ENCODE measurements at places on chromosomes 5 and 9.

DNA sequence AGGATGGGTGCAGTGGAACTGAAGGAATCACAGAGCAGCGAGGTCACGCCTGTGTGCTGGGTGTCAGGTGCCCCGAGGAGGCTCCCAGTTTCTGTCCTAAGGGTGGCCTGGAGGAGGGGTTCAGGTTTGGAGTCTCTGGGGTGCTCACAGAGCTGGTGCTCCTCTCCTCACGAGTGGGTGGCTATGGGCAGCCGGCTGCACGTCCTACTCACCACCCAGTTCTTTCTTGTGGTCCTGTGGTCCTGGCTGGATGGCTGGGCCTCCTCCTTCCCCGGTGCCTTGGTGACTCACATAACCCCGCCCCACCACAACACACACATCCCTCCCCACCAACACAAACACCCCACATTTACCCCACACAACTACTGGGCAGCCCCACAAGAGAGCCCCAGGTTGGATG is 9.9 kb upstream of the PTGS1 start:
- DNase-seq: no peak

DNA sequence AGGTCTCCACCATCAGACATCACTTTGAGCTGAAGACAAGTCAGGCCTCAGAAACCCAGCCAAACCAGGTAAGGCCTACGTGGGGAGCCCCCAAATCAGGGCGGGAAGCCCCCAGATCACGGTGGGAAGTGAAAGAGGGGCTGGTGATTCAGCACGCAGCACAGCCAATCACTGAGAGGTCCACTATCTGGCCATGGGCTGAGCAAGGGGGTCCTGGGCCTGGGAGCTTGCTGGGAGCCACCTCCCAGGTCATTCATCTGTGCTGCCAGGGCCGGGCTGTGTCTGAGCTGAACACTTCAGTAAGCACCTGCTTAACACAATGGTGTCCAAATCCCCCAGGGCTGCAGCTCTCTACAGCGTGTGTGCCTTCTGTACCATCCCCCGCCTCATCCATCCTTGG is 15.5 kb downstream of the MED10 start:
- no peak for DNase-seq

GRCh38 chr5:174688441-174689354 is 35.7 kb upstream of the MSX2 start:
- DNase-seq: no peak

- DNase-seq: no peak
Measured at GRCh38 chr9:5783982-5784381, 48.9 kb downstream of the ERMP1 start.

GRCh38 chr5:126124706-126125345 is 298.4 kb upstream of the GRAMD2B start:
- DNase-seq: no peak

DNA sequence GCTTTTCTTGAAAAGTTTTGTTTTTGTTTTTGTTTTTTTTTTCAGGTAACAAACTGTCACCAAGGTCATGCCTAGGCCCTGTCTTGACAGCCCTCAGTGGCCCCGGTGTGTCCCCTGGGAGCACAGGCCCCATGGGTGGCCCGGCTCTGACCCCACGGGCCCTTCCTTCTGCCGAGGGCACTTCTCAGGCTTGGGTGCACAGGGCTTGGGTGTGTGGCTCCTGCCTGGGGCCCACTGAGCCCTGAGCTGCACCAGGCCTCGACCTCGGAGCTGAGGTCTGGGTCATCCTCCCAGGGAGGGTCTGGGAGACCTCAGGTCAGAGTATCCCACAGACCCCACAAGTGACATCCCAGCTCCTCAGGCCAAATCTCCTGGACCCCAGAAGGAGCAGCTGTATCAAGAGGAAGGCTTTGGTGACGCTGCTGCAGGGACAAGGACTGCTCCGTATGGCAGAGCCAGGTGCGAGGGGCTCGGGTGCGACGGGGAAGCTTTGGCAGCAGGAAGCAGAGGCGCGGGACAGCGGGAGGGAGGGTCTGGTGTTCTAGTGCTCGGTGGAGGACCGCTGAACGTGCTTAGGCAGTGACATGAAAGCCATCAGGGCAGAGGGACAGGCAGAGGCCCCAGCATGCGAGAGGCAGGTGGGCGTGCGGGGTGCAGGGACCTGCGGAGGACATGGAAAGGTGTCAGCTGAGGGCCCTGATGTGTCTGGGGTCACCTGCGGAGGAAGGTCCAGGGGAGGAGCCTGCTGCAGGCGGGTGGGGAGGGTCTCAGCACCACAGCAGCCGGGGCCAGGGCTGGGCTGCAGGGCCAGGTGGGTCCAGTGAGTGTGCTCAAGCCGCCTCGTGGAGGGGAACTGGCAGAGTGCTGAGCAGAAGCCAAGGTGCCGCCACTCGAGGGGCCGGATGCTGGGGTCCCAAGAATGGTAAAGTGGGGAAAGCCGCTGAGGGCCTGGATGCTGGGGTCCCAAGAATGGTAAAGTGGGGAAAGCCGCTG is 18.4 kb upstream of the SLC9A3 start:
- no peak for DNase-seq

DNA sequence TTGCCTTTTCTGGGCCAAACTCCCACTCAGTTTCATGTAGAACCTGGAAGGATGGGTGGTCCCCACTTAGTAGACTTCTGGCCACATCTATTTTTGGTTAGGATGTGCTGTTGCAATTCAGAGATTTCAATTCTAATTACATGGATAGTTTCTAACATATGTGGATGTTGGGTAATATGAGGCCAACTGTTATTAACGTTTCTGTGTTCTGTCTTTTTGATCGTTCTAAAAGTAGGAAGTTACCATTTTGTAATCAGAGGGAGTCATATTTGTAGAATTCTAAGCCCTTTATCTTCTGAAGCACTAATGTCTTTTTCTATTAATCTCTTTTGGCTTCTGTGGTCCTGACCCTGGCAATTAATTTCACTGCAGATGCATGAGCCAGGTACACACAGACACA is 141.6 kb upstream of the SPEF2 start:
- no peak for DNase-seq

DNA sequence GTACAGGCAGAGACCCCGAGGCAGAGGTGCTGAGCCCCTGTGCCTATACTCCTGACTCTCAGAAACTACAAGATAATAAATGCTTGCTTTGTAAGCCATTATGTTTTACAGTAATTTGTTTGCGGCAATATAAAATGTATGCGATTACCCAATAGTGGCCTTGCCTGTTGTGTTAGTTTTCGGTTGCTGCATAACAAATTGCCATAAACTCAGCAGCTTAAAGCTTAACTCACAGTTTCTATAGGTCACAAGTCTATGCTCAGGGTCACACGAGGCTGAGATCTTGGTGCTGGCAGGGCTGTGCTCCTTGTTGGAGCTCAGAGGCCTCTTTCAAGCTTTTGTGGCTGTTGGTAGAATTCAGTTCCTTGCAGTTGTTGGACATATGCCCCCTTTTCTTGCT is 114.8 kb downstream of the COL23A1 start:
- no peak for DNase-seq

GRCh38 chr9:116574027-116574679 is 113.0 kb upstream of the TRIM32 start:
- DNase-seq: no peak

DNA sequence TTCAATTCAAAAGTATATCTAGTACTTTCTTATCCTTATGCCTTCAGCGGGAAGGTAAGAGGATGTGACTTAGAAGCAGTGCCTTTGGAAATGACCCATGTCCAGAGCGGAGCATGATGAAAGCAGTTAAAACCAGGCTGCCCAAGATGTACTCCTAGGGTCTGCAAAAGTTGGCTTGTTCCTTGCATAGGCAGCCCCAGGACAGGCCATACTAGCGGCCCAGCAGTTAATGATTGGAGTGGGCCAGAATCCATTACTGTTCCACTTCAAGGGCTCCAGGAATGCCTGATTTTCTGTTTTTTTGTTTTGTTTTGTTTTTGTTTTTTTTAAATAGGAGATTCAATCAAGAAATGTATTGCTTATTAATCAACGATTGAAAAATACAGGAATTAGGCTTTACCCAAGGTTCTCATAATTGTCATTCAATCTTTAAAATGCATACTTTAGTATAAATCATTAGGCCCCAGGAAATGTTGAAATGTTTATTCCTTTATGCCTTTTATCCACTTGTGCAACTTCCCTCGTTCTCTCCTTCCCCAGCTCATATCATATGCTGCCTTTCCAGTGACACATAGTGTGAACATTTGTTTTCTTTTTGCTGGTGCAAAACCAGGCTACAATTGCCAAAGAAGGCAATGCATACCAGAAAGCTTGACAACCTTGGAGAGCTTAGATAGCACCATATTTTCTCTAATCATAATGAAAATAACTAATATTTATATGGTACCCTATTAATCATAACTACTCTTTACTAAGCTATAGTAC is 190.8 kb downstream of the ARHGEF28 start:
- no peak for DNase-seq

DNA sequence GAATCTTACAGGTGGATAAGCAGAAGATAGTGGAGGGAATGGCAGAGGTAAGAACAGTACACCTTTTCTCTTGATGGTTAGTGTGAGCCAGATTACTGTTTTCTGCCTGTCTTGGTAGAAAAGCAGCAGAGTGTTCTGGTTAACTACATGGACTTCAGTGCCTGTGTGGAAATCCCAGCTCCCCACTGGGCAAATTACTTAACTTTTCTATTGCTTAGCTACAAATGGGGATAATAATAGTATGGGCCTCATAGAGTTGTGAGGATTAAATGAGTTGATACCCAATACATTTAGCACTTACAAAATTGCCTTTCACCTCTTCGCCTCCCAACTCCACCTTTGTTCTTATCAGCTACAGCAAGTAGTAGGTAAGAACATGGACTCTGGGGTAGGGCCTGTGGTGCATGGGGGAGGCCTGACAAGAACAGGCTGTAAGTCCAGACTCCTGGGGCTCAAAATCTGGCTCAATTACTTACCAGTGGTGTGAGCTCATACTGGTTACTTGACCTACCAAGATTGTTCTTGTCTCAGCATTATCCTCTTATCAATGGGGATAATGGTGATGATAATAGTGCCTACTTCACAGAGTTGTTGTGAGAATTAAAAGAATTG is 125.1 kb downstream of the LIFR start:
- DNase-seq: no peak

DNA sequence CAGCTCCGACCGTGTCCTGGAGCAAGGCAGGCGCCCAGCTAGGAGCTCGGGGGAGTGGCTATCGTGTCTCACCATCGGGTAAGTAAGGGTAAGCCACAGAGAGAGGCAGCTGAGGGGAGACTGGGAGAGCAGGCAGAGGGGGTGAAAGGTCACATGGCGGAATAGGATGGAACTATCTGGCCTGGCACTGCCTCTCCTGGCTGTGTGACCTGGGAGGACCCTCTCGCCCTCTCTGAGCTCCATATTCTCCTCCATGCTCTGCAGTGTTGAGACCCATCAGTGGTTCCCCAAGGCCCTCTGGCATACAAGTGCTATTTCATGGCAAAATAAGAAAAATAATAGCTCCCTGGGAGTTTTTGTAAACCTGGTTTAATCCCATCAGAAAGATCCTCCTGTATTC is 43.9 kb upstream of the ASS1 start:
- no peak for DNase-seq

- no peak for DNase-seq
Measured at GRCh38 chr9:20570756-20571155, 51.5 kb downstream of the MLLT3 start.

- no peak for DNase-seq
Measured at GRCh38 chr5:173764332-173765028, 123.7 kb upstream of the CPEB4 start.

GRCh38 chr9:81627481-81627880 is 61.9 kb downstream of the TLE1 start:
- no peak for DNase-seq

- no peak for DNase-seq
Measured at GRCh38 chr5:131023498-131023865, 141.6 kb downstream of the HINT1 start.

GRCh38 chr9:136156209-136157120 is 37.8 kb upstream of the TMEM250 start:
- no peak for DNase-seq

DNA sequence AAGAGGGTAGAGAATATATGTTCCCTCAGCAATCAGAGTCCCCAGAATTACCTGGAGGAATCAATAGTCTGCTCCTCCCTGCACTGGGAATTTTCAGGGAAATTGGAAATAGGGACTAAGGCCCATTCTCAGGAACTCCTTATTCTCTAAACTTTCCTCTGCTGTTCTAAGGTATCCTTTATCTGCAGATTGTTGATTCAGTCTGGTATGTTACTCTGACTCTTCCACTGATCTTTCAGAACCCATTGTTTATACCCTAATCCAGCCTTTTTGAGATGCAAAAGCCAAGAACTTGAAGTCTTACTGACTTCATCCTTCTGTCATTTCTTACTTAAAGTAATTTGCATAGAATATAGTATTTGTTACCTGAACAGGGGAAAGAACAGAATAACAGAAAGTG is 143.5 kb upstream of the PPP1R2B start:
- no peak for DNase-seq

- no peak for DNase-seq
Measured at GRCh38 chr5:151139015-151139414, 18.6 kb downstream of the ANXA6 start.

- no peak for DNase-seq
Measured at GRCh38 chr9:116088396-116088795, 65.2 kb upstream of the PAPPA start.

DNA sequence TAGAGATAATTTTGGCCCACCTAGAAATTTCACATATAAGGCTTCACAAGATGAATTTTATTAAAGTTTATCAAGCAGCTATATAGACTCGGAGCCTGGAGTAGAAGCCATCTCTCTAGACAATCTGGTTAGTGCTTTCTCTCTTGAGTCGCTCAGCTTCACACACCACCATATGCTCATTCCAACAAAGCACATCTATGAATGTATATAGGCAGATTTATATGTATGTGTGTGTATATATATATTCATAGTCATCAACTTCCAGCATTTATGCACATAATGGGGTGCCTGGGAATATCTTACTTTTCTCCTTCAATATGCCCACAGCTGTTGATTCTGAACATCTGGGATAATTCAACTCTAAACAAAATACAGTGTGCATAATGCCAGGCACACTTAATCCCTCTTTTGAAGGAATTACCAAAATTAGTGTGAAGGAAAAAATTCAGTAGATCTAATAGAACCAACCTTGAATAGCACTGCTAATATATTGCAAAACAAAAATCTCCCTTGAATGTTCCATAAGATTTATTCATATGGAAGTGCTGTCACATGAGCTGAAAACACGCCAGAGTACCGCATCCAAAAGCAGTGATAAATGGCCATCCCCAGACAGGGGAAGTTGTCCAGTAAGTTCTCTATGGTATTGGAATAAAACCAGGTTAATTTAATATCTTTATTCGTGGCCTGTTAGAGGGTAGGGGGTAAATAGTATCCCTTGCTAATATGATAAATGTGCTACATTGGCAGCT is 56.0 kb upstream of the MOCS2 start:
- DNase-seq: no peak

- no peak for DNase-seq
Measured at GRCh38 chr5:67032921-67033664, 163.5 kb downstream of the CD180 start.

- no peak for DNase-seq
Measured at GRCh38 chr9:95077766-95078370, 239.6 kb downstream of the FANCC start.

- DNase-seq: no peak
Measured at GRCh38 chr5:73544429-73545402, 20.7 kb downstream of the ANKRA2 start.

DNA sequence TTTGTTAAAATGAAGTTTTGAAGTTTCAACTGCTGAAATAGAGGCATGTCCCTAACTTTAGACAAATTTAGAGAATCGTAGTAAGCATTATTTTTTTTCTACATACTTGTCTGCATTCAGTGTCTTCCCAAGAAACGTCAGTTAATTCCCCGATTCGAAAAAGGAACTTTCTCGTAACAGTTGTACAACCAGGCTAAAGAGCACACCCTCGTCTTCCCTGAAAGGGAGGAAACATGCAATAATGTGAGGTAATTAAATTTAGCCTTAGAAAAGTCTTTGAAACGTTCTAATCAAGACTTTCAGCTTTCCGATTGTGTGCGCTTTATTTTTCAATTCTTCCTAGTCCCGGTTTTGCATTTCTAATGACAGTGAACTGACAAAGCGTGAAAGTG is 374 bp upstream of the SLC1A3 start:
- no peak for DNase-seq

Data from stimulated activated CD8-positive, alpha-beta memory T cell treated with anti-CD3 and anti-CD28 coated beads, Interleukin-4, amount 100 ng/mL, for 48 hours (primary cell).